ENCODE measurements at places on chromosomes 13 and 19.

- DNase-seq = peak; percentile 85
Measured at GRCh38 chr13:79435561-79435990, 29.5 kb upstream of the RBM26 start.

- DNase-seq = peak; percentile 62
Measured at GRCh38 chr19:38506723-38507550, 73.4 kb downstream of the RYR1 start.

DNA sequence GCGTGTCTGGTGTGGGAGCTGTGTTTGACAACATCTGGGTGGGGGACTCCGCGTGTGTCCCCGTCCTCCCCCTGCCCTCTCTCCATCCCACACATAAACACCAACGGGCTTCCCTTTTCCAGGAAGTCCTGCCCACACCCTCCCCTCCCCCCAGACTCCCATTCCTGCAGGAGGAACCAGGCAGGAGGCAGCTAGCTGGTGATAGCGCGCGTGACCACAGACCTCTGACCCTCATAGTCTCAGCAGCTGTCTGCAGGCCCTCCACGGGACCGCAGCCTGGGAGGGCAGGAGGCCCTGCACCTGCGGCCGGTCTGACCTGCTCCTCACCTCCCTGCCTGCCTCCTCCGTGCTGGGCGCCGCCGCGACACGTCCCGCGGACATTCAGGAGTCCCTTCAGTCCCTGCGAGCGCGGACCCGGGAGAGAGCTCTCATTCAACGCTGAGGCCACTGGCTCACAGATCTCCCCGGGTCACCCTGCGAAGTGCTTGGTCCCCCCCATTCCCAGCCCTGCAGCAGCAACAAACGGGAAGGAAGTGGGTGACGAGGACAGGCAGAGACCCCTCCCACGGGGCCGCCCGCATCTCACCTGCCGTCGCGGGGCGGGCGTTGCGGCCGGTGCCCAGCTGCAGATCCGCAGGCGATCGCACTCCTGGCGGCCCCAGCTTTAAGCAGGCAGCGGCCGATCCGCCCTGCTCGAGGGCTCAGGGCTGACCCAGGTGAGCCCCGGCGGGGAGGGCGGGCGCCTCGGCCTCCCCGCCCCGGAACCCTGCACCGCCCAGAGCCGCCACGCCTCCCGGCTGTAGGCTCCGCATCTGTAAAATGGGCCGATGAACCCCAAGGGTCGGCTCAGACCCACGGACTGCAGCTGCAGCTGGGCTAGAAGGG, 1.1 kb upstream of the ACP5 start:
- DNase-seq = no peak

- peak; percentile 21 for DNase-seq
Measured at GRCh38 chr19:44685877-44686276, 13.1 kb upstream of the CEACAM16 start.

DNA sequence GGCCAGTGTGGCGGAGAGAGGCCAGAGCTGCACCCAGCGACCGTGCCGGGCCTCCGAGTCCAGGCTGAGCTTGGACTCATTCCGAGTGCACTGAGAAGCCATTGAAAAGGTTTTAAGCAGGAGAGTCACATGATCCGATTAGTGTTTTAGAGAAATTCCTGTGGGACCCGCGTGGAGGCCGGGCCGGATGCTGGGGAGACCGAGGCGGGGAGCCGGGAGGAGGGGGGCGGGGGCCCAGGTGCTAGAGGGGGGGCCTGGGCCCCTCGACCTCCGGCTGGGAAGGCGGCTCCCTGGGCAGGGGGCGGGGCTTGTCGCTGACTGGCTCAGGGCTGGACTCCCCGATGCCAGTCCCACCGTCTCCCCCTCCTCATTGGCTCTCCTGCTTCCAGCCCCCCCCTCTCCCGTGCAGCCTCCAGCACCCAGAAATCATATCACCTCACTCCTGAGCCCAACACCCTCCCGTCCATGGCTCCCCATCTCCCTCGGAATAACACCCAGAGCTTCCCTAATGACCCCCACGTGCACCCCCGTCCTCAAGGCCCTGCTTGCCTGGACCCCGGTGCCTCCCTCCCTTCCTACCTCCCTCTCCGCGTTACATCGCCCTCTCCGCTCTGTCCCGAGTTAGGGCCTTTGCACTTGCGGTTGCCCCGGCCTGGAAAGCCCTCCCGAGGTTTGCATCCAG, 5.2 kb upstream of the ZNF579 start:
- peak; percentile 85 for DNase-seq

GRCh38 chr13:73958657-73959397, 175.4 kb downstream of the KLF12 start:
- DNase-seq = no peak

DNA sequence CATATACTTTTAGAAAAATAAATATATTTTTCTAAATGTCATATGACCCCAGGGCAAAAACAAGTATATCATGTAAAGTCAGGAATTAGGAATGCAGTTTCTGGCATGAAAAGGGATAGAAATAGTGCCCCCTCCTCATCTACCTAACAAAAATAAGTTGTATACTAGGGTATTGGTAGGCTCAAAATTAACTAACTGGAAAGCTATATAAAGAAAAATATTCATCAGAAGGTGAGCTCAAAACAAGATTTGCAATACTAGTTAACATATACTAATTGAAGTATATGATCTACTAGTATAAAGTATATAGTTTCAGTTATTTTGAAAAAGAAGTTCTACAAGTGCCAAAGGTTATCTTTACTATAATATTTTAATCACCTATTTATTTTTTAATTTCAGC, 200.2 kb downstream of the GPC5 start:
- no peak for DNase-seq

DNA sequence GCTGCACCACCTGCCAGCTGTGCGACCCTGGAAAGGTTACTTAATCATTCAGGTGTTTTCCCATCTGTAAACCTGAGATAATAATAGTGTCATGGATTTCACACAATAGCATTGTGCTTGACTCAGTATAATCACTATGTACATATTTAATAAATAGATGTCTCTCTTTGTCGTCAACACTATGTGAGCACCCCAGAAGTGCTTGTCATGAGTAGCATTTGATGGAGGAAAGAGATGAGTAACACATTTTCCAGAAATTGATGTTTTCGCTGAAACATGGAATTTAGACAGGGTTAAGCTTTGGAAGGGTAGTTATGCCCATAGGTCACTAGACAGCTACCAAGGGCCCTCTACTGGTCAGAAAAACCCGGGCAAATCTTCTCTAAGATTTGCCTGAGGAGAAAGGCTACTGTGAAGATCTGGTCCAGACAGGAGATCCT, 9.5 kb upstream of the MBNL2 start:
- peak; percentile 37 for DNase-seq

DNA sequence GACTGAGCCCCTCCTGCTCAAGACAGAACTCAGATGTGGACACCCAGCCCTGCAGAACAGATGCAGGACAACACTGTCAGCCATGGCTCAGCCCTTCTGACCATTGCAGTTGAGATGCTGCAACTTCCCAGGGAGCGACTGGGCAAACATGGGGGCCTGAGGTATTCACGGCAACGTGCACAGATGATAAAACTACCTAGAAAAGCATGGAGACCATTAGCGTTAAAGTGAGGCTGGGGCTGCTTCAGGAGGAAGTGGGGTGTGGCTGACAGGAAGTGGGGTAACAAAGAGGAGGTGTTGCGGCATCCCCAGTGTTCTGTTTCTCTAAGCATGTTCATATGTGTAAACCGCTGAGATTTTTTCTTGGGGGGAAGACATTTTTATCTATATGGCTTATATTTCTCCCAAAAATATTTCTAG, 1.3 kb upstream of the SIGLEC9 start:
- DNase-seq = no peak

Measured in fibroblast of skin of right quadriceps (primary cell).